ENCODE measurements at places on chromosomes 13 and 19.

DNA sequence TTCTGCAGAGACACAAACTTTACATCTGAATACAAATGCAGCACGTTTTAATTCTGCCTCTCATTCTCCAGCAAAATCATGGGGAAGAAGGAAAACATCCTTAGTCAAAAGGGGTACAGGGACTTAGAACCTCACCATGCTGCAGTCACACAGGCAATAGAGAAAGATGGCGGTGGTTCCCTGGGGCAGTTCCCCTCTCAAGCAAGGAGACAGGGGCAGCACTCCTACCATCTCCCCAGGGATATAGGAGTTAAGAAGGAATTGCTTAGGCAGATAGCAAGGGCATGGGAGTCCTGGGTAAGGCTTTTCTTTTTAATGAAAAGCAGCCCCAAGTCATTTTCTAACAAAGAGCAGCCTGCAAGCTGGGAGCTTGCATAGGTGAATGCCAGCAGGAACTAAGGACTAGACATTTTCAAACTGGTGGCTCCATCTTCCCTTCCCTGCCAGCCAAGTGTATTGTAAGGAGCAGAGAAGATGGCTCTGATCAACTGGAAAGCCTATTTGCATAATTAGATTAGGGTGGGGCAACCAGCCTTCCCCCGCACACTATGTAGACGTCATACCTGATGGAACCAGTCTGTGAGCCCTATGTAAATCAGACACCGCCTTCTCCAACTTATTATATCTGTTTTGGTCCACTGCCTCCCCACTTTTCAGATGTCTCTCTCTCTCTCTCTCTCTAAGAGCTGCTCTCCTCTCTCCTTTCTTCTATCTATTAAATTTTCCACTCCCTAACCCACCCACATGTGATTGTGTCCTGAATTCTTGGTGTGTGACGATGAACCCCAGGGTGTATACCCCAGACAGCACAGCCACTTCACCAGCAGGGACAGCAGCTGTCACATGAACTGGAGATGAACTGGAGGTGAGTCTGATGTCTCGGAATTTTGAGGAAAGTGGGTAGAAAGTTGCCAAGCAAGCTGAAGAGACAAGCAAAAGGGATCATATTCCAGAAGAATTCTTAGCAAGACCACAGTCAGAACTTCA is 514.5 kb downstream of the IRS2 start:
- DNase-seq = no peak

DNA sequence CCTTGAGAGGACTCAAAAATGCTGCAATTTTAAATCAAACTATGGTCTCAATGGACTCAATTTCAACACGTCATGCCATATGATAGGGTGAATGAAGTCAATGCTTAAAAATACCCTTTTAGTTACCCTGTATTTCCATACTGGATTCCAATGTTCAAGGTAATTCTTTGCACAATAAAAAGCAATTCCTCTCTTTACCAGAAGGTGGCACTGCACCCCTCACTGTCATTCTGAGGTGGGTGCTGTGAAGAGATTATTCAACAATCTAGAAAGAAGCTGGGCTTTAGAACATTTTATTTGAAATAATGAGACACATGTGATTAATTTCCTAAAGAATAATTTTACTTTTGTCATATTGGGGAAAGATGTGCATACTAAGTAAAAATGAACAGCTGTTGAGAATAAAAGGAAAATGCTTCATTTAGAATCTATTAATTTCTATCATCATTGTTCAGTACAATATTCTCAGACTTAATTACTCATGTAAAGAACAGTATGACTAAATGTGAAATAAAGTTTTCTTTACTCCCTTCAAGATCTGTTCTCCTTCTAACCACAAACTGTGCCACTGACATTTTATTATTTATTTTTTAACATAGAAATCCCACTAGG is 789.1 kb downstream of the GPC5 start:
- DNase-seq = no peak

- DNase-seq = peak; percentile 76
These were observed 9.7 kb upstream of the ILF3 start for GRCh38 chr19:10644260-10645007.

DNA sequence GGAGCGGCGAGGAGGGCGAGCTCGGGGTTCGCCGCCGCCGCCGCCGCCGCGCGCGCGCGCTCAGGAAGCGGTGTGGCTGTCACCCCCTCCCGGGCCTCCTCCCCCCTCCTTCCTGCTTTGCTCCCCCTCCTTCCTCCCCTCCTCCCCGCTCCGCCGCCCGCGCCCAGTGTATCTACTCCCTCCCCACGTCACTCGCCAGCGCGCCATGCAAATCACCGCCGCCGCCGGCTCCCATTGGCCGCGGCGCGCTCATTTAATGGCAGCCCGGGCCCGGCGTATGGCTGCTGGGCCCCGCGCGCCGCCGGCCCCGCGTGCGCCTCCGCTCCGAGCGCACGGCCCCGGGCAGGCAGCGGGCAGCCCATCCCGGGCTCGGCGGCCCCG is 335 bp upstream of the SOX1 start:
- peak; percentile 5 for DNase-seq

DNA sequence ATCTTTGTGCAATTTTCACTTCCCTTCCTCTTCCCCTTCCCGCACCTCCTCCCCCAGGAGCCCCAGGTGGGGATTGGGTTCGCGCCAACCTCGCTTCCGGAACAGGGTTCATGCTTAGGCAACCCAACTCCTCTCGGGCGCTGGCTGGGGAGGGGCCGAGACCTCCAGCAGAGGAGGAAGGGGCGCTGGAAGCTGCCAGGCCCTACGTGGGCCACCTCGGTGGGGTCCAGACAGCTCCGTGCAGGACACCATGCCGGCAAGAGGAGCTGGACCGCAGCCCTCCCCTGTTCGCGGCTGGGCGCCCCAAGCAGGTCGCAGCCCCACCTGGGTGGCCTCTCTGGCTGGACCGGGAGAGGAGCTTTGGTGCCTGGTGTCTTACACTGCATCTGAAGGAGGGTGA is 91.1 kb downstream of the SPACA7 start:
- no peak for DNase-seq

DNA sequence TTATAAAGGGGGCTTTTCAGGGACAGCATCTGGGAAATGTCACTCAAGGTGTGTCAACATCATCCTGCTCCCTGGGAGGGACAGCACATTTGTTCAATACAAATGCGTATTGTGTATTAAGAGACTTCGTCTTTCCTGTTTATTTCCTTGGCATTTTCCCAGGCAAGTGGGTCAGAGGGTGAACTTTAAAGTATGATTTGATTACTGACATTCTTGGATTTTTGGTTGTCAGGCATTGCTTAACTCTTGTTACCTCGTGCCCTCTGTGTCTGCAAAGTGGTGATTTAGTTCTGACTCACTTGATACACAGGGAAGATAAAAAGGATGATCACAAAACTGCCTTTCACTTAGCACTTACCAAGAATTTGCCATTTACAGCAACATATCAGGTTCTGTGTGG is 292.7 kb downstream of the SUCLA2 start:
- no peak for DNase-seq

DNA sequence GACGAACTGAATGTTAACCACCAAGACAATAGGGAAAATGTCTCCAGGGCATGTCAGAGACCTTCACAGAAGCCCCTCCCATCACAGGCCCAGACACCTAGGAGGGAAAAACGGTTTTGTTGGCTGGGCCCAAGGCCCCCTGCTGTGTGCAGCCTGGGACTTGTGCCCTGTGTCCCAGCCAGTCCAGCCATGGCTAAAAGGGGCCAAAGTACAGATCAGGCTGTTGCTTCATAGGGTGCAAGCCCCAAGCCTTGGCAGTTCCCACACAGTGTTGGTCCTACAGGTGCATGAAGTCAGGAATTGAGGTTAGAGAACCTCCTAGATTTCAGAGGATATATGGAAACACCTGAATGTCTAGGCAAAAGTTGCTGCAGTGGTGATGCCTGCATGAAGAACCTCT is 428.7 kb downstream of the SUCLA2 start:
- DNase-seq = no peak

- DNase-seq = no peak
These were observed 92.9 kb downstream of the GNG7 start for GRCh38 chr19:2609389-2610116.

GRCh38 chr13:48595431-48596429 is 58.0 kb upstream of the CYSLTR2 start:
- peak; percentile 22 for DNase-seq

- no peak for DNase-seq
These were observed 21.7 kb upstream of the SLC25A30 start for GRCh38 chr13:45439781-45440462.

DNA sequence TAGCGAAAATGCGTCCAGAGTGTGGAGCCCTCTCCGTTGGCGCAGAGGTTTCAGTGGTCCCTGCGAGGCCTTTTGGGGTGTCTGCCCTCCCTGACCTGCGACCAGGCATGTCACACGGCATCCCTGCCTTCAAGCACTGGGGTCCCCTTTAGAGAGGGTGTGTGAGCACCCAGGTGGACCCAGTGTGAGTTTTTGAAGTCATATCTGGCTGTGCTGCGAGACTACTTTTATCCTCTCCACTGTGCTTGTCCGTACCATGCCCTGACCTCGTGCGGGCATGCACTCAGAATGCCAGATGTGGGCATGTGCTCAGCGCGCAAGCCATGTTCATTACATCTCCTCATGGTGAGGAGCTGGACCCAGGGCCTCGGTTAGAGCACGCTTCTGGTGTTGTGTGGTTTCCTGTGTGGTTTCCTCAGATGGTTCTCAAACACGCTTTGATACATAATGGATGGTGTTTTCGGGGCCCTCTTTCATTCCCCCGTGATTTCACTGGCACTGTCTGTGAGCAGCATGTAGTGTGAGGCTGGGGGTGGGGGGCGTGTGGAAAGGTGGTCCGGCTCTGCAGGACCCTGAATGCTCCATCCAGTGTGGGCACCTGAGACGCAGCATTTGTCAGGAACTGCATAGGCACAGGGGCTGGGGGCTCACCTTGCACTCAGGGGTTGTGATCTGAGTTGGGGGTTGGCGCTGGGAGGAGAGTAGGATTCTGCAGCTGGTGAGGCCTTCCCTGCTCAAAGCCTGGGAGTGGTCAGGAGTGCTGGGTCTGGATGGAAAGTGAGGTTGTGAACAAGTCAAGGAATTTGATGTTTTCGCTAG is 2.3 kb downstream of the TFDP1 start:
- DNase-seq = no peak

DNA sequence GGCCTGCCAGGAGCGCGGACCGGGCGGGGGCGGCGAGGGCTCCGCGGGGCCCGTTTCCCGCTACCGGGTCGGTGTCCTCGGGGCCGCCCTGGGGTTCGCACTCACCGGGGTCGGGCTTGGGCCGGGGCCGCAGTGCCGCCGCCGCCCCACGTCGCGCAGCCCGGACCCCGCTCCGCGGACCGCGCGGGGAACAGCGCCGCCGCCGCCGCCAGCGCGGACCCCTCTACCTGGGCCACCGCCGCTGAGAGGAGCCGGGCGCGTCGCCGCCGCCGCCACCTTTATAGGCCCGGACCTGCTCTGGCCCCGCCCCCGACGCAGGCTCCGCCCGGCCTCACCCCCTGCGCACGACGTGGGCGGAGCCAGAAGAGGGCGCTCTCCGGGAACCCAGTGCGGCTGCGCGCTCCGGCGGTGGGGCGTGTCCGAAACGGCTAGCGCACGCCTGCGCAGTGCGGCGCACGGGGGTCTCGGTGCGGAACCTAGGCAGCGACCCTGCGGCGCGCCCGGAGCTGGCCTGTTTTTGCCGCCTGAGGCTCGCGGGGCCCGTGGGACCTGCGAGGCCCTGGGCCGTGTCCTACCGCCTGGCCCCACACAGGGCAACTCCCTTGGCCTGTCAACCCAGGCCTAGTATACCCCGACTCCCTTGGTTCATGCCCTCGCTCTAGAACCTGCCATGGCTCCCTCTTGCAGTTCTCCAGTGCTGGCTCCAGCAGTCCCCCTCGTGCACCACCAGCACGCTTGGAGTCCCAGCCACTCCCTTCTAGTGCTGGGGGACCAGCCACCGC is at the start of gene MKNK2:
Gene MKNK2 (minus strand): TSS at position 254 of the 782 bp plus-strand sequence. CDS start 393 bp downstream, outside the sequence.
- DNase-seq = peak; percentile 89

DNA sequence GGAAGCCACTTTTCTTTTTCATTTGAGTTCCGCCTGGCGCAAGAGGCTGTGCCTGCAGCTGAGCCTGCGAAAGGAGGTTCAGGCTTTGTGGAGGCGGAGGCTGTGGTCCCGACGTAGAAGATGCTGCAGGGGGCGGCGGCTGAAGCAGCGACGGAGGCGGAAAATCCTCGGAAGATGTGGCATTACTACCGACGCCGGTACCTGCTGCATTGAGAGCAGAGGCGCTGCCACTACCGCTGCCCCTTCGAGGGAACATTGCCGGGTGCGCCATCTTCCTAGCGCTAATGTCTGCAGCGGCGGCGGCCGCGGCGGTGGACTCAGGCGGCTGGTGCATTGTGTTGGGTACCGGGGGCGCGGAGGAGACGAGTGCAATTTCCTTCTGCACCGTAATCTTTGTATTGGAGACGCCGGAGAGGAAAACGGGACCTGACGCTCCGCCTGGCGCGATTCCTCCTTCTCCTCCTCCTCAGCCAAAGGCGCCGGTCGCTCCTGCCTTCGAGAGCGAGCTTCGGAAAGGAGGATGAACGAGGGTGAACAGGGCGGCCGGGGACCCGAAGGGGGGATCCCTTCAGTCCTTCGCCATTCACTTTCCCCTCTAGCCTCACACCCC is at the start of gene TSC22D1:
Gene TSC22D1 (minus strand): TSS at position 590 of the 610 bp plus-strand sequence. CDS start 256 bp downstream, at position 334.
- DNase-seq = peak; percentile 66

DNA sequence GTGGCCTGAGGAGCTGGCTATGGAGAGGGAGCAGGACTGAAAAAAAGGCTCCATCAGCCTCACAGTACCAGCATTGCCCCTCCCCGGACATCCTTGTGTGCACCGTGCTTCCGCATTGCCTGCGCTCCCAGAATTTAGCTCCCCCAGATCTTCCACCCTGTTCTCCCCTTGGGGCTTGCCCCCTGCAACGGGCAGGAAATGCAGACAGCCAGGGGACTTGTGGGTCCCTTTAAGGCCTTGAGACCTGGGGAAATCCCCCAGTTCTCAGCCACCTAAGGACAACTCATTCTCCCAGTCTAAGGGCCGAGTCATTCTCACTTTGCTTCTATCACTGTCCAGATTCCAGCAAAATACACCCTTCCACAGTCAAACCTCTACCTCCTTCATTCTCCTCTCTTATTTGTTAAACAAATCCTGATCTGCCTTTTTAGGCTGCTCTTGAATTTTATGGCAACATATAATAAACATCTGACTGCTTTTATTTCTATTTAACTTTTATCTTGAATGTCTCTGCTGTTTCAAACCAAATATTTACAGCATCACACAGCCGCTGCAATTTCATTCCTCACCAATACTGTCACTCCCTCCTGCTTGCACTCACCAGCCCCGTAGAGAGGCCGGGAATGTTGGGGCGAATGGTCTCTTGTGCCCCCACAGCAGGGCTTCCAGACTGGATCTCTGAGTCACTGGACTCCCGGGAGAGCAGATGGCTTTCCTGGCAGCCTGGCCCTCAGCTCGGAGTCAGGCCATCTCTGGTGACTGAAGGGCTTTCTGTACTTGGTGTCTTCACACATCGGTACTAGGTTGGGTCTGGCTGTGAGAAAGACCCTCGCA is 221.9 kb downstream of the TSHZ3 start:
- DNase-seq = no peak

GRCh38 chr13:111492341-111492950 is 172.0 kb downstream of the TEX29 start:
- DNase-seq = no peak

GRCh38 chr19:13689085-13689484 is 75.2 kb upstream of the MRI1 start:
- DNase-seq = no peak
